ENCODE measurements at places on chromosomes 2 and 18.

GRCh38 chr2:39413063-39413737 is 23.9 kb downstream of the MAP4K3 start:
- no peak for DNase-seq

DNA sequence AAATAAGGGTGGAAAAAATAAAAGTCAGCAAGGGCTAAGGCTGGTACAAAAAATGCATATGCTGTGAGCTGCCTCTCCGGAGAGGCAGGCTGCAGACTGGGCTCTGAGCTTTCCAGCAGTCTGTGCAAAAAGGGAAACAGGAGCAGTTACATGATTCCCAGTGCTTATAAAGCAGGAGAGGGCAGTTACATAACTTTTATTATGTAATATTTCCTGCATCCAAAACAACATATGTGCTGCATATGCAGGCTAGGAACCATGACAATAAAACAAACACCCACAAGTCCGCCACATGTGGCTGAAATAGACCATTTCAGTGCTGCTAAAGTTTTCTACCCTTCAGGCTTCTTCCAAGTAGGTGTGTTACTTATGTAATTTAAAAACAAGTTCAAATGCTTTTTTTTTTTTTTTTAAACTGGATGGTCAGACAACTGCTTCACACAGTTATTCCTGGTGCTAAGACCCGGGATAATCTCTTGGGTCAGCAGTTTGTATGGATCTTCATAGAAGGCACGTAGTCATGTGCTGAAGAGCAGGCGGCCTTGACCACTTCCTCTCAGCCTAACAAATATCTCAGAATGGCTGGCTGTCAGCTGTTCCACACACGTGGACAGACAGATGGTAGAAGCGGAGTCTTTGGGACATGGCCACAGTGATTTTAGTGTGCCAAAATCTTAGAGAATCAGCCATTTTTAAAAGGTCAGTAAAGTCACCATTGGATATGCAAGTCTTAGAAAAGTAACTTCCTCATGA is 43.5 kb downstream of the ARMC9 start:
- DNase-seq: no peak

- no peak for DNase-seq
These were observed 465.2 kb downstream of the ERBB4 start for GRCh38 chr2:212073360-212073759.

GRCh38 chr2:28544405-28544921 is 48.6 kb downstream of the PLB1 start:
- no peak for DNase-seq

DNA sequence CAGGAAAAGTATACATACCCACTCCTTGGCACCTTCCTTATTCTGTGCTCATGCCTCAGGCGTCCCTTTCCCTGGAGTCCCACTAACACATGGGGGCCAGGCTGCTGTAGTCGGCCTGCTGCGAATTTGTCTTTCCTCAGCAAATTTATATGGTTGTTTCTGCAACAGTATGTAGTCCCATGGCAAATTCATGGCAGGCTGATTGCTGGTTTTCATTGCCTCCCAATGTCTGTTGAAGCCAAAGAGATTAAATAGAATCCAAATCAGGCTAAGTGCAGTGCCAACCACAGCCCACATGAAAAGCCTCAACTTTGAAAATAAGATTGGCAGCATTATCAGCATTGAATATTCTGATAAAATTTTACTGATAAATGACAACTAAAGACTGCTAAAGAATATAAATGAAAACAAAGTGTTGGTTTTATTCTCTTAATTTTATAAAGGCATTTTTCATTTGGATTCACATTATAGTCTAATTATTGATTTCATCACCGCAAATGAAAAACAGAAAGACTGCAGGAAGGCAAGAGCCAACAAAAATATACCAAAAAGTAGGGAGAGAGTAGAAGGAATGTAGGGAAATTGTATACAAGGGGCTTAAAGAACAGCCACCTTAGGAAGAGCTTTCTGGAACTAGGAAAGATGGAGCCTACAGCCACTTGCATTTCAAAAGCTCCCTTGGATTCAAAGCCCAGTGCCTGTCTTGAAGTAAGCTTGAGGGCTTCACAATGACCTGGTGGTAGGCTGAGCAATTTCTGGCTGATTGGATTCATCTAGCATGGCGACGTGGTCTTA is 283.7 kb upstream of the MMADHC start:
- DNase-seq: no peak

- DNase-seq: no peak
These were observed at the start of gene DQX1 for GRCh38 chr2:74525717-74526648. TSS of gene DQX1 (minus strand) at chr2:74526231. CDS start at chr2:74525729, 502 bp downstream.

GRCh38 chr18:36501100-36501499 is 203.6 kb downstream of the FHOD3 start:
- DNase-seq: no peak

DNA sequence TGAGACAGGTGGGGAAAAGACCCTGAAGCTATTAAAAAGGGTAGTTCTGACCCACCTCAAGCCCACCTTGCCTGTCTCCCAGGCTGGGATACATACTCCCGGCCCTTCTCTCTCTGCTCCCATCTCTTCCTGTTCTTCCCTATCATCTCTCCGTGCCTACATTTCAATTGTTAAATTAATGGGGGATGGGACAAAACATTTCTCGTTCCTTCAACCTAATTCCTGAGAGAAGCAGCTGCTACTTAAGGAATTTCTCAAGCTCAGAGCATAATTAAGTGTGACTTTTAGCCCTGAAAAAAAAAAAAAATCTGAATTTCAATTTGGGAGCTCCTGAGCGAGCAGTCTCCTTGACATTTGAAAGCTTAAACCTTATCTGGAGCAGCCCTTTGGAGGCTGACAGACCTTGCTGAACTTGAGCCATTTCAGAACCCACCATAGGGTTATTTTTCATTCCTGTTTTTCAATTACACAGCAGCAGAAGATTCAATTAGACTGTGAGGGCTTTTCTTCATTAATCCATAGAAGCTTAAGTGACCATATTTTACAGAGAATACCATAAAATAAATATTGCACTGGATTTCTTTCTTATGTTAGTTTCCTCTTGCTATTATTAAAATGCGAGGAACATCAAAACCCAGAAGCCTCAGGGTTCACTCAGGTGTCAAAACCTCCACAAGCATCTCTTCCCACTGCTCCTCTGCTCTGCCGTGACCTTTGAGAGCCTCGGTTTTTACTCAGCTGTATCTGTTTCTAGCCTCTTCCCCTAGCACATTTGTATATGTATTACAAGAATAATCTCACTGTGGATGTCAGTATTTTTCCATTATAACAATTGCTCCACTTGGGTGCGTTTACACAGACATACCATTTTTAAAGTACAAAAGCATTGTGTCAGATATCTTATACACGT is 125.7 kb downstream of the B3GNT2 start:
- DNase-seq: no peak

DNA sequence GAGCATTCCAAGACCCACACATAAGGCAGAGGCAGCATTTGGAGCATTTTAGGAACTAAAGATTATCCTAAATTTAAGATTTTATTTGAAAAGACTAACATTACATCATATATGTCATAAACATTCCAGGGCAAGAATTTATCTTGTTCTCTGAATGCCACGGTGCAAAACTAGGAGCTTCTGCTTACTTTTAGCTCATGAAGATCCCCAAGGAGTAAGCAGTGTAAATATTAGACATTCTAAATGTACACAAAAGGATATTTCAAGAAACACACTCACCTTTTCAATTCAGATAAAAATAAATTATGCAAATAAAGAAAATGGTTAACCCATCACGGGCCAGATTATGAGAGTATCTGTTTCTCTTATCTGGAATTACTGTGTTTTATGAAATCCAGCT is 101.7 kb upstream of the ETAA1 start:
- no peak for DNase-seq

DNA sequence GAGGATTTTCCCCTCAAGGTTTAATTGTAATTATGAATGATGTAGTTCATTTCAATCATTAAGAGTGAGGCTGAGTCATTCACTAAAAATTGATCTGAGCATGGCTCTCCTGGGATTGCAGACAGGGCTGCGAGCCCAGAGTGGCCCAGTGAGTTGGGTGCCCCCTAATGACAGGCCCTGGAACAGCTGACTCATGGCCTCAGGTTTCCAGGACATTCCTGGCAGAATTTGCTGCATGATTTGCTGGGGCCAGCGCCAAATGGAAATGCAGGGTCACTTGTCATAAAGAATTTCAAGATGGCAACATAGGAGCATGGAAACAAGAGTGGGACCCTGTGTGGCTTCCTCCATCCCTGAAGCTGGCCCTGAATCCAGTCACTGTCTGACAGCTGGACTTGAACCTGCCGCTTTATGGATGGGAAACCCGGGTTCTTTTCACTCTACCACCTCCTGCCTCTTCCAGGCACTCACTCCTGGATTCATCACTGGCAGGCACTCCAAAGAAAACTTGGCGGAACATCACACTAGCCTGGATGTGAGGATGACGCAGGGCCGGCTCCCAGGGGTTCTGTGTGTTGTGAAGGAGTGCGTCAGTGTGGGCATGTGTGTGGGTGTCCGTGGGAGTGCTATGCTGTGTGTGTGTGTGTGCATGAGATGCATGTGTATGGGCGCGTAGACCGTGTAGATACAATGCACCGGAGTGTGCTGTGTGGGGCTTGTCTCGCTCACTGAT is 15.2 kb downstream of the OTOF start:
- DNase-seq: peak; percentile 32

GRCh38 chr2:182530636-182531035 is 103.8 kb upstream of the PDE1A start:
- DNase-seq: no peak

GRCh38 chr18:21479721-21480120 is 120.8 kb downstream of the ESCO1 start:
- DNase-seq: no peak

DNA sequence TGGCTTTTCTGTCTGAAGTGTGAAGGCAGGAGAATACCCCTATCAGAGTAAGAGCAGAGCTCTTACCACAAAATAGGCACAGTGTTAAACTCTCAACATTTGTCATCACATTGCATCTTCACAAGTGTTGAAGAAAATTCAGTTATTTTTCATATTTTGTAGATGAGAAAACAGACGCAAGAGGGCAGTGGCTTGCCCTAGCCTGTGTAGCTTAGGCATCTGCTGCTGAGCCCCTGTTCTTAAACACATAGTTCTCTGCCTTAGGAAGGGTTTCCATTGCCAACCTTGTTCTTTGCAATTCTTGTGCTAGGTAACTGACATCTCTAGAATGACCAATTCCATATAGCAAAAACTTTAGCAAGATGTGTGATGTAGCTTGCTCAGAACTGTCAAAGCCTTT is 112.7 kb upstream of the RMDN2 start:
- no peak for DNase-seq

DNA sequence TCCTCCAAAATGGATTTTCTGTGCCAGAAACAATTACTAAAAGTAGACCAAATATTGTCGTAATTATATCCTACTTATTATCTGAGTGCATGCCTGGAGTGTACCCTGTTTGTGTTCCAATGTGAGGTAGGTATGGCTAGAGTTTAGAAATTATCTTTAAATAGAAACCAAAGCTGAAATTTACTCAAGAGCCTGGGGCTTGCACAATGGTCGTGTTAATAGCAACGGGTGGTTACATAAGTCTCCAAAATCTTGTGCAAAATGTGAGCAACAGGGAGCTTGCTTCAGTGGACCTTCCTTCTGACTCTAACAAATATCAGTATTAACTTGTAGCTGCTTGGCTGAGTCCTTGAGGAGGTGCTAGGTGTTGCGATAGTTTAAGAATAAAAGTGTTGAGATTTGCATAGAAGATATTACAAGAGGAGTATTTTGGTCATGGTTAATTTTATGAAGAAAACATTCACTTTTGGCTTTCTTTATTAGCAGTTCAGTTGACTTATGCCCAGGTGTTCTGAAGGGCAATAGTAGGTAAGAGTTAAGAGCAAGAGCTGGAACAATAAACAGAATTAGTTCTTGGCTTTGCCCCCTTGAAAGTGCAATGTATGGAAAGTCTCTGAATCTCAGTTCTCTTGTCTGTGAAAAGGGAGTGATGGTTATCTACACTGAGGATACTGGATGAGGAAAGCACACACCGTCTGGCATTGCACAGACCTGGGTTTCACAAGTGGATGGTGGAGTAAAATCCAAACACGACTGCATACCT is 4.6 kb downstream of the CXCR4 start:
- no peak for DNase-seq

DNA sequence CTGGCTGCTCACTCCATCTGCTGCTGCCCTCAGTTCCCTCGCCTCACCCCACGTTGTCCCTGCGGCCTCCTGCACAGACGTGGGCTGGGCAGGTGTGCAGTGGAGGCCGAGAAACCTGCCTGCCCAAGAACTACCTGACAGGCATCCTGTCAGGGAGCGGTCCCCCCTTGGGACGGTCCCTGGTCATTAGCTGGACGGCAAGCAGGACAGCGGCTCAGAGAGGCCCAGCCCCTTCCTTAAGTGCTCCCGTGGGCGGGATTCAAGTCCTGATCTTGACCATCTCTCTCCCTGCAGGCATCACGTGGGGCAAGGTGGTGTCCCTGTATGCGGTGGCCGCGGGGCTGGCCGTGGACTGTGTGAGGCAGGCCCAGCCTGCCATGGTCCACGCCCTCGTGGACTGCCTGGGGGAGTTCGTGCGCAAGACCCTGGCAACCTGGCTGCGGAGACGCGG is 11.3 kb downstream of the BOK start:
- DNase-seq: no peak

- no peak for DNase-seq
These were observed 185.2 kb upstream of the LRP1B start for GRCh38 chr2:142316049-142316448.

- no peak for DNase-seq
These were observed 126.6 kb upstream of the SEC11C start for GRCh38 chr18:59012815-59013705.

GRCh38 chr2:23551875-23552274 is 166.9 kb downstream of the KLHL29 start:
- DNase-seq: no peak

GRCh38 chr2:75480971-75481836 is 79.5 kb downstream of the EVA1A start:
- DNase-seq: no peak

- no peak for DNase-seq
These were observed 109.8 kb upstream of the ZNF516 start for GRCh38 chr18:76604935-76605240.

GRCh38 chr18:76822506-76823160 is at the start of gene ZNF236:
TSS of gene ZNF236 (plus strand) at chr18:76822557. CDS start at chr18:76822608, 51 bp downstream.
- DNase-seq: no peak

GRCh38 chr18:1916869-1917523 is 654.3 kb downstream of the METTL4 start:
- no peak for DNase-seq

- no peak for DNase-seq
These were observed 9.6 kb upstream of the ITPRIPL1 start for GRCh38 chr2:96315400-96316071.

- no peak for DNase-seq
These were observed 45.7 kb downstream of the STAT4 start for GRCh38 chr2:191105082-191105481.

- peak; percentile 14 for DNase-seq
These were observed 106.9 kb downstream of the ROCK1 start for GRCh38 chr18:21004726-21005125.

DNA sequence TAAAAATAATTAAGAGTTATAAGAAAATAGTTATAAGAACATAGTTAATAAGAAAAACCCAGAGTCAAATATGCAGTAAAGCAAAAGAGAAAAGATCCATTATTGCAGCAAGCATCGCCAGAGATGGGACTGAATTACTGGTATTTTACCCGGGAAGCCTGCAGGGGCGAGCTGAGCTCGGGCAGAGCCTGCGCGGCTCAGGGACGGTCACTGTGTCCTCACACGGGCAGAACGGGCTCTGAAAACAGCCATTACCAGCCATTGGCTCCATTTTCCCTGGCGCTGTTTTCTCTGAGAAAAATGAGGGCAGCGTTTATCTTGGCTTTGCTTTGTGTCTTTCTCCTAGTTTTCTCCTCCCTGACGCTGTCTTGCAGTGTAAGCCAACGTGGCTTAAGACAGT is 95.3 kb upstream of the ALKAL2 start:
- DNase-seq: no peak
